ENCODE measurements at places on chromosomes 11 and 22.
A peak's percentile ranks its signal among the peaks of the same experiment; 100 is the strongest.

GRCh38 chr11:48024635-48025071 is 44.3 kb downstream of the PTPRJ start:
- DNase-seq = no peak

GRCh38 chr11:130580372-130580771 is 131.9 kb downstream of the ADAMTS15 start:
- peak; percentile 20 for DNase-seq

DNA sequence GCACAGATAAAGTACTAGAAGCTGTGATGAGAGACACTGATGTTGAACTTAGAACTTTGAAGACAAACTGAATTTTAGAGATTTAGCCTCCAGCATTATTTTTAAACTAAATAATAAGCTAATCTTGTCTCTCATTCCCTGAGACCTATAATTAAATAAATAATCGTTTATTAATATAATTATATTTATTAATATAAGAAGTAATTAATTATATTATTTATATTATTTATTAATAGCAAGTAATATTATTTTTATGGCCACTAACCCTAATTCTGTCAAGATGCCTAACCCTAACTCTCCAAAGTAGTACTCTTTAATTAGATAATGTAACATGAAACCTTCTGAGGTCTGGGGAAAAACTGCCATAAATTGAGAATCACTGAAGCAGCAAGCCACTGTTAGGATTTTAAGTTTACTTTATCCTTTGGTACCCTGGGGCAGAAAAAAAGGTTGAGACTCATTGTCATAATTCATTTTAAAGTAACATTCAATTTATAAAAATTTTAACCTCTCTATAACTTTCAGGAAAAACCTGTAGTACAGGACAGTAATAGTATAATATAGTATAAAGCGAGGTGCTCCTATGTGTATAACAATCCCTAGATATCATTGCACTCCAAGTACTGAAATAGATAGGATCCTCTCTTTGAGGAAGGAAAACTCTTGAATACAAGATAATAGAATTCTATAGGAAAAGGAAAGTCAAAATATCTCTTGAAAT is 85.4 kb downstream of the TTC28 start:
- DNase-seq = no peak

DNA sequence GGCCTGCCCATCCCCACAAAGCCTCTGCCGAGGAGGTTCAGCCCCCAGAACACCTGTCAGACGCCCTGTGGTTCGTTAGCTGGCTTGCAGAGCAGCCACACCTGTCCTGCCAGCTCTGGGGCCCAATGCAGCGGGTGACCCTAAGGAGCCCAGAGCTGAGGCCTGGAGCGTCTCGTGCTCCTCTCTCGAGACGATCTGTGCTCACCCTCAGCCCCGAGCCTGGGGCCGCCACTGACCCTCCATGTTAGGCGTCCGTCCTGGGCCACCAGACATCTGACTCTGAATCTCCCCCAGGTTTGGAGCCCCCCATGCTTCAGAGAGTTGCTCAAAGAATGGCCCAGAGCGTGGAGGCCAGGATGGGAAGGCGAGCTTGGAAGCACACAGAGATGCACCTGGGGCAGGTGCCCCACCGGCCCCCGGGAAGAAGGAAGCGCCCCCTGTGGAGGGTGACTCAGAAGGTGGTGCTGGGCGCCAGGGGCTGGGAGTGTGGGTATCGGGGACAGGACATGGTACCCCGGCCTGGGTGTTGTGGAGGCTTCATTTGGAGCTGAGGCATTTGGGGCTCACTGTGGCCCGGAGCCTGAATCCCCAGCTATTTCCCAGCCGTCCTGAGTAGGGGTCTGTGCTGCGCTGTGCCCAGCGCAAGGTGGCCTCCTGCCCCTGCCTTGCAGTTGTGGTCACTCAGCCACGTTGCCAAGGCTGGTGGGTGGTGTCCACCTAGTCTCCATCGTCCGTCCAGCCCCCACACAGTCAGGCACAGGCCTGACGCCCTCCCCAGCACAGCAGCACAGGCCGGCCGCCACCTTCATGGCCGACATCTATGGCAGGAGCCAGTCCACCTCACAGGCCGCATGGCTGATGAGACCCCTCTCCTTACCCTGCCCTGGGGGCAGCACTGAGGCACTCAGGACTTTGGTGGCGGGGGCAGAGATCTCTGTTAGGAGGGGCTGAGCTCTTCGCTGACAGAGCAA is 36.2 kb downstream of the SBF1 start:
- DNase-seq = no peak

DNA sequence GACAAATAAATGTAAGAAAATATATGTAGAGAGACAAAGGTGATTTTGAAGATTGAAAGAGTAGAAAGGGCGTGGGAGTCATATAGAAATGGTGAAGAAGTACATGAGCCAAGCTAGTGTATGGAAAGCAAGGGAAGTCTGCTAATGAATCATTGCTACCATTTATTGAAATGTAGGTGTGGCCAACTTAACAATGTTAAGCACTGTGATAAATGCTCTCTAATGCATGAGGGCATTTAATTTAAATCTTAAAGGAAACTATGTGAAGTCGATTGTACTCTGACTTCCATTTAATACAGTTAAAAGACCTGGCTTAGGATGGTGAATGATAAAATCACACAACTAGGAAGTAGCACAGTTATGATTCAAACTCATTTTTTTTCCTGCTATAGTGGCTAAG is 219.9 kb downstream of the CASP12 start:
- no peak for DNase-seq

GRCh38 chr11:68684385-68685356 is at the start of gene GAL:
GAL (plus strand) TSS chr11:68684544; CDS start chr11:68684924, 380 bp downstream.
- DNase-seq = no peak

GRCh38 chr11:35373284-35373933 is 45.9 kb downstream of the SLC1A2 start:
- DNase-seq = no peak

DNA sequence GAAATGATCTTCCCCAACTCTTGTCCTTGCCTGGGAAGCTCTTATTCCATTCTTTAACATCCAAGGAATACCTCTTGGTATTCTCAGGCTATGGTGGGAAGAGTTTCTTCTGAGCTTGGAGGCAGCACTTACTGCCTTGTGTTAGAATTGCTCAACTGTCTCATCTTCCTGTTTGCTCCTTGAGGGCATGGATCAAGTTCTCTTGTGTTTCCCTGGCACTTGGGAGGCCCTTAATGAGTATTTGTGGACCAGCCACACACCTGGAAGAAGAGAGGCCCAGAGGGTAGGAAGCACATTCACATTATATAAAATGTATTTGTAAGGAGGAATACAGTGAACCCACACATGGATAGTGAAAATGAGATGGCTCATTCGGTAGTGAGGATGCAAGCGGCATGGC is 3.4 kb upstream of the SORL1-AS1 start:
- DNase-seq = no peak

DNA sequence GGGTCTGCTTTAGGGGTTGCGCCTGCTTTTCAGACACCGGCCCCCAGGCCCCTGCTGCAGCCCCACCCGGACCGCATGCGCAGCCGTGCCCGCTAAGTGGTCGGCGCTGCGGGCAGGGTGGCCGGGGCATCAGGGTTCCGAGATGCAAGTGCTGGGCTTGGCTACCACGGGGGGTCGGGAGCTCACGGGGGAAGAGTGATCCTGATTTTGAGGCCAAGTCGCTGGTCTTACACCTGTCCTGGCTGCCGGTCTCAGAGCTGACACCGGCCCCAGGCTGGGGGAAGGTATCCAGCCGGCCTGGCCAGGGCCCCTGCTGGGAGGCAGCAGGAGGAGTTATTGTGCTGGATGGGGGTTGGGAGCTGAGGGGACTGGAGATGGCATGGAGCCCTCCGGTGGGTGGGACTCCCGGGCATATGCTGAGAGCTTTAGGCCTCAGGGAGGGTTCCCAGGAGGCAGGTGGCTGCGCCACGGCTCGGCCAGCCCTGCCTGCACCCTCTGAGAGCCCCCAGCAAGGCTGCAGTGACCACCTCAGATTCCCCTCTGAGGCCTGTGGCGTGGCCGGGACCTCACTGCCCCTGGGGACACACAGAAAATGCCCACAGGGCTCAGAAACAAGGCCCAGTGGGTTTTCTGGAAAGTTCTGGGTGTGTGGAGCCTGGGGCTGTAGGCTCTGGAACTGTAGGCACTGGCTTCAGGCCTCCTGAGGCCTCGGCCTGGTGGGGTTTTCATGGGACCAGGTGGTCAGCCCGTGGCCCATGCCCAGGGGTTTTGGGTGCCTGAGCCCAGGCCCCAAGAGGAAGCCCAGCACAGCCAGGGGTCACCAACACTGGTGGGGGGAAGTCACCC is 4.4 kb upstream of the MUC5AC start:
- DNase-seq = no peak

DNA sequence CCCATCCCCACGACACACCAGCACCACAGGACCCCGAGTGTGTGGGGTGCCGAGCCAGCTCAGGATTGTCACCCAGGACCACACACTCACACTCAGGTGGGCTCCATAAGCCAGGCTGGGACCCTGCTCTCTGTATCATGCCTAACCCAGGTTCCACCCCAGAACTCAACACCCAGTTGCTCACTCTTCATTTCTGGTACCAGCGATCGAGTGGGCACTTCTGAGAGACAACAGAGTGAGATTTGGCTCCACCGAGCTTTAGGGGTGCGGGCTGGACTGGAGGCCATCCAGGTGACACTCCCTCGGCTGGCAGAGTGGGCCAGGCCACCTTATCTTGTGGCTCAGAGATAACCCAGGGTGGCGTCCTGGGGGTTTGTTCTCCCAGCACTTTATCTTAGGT is 1323.8 kb downstream of the BRD1 start:
- no peak for DNase-seq

GRCh38 chr22:21567456-21568346 is at the start of gene UBE2L3:
UBE2L3 (plus strand) TSS chr22:21567714; CDS start chr22:21567745, 31 bp downstream.
- DNase-seq = peak; percentile 33

Data from AG04450 (cell line).